ENCODE measurements at places on chromosomes 12 and 14. TPM values are rescaled to one million over a fixed set of nuclear protein-coding genes. Genes with fewer than 3 reads are reported as not detected.
A peak's percentile ranks its signal among the peaks of the same experiment; 100 is the strongest.

The CCDC184 gene
- total RNA-seq, result 3.6 TPM

The DHRS4L2 gene
- 19.3 TPM for total RNA-seq

The LPCAT3 gene
- total RNA-seq, result 106 TPM

The RNASE2 gene
- 16.8 TPM for total RNA-seq

The PCK2 gene
- 25.5 TPM for total RNA-seq

The MYF5 gene
- not detected for total RNA-seq

The CDKL1 gene
- total RNA-seq, result 8.1 TPM

The MIPOL1 gene
- total RNA-seq, result 6.9 TPM

The ZFHX2 gene
- 1.4 TPM for total RNA-seq

The SLC35E3 gene
- 12.7 TPM for total RNA-seq

The CIDEB gene
- 16.4 TPM for total RNA-seq

GRCh38 chr12:89756194-89756584 lies 47.6 kb upstream of the ATP2B1 start:
- no peak for DNase-seq

DNA sequence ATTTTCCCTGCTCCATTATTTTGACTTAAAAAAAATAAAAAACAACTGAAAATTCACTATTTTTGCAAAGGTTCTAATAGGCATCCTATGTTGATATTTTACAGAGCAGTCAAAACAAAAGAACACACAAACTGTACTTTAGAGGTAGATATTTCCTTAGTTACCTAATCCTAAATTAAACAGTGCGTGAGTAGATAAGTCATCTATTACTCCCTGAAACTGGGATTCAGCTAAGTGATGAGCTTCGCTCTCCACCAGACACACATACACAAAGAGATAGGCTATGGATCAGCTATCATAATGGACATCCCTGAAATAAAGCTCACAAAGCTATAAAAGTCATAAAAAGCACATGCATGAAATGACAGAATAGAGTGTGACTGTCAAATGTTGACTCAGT lies 398.7 kb downstream of the SOX5 start:
- no peak for DNase-seq

GRCh38 chr14:79111987-79112501 lies 941.9 kb downstream of the NRXN3 start:
- DNase-seq, result no peak

- no peak for DNase-seq
Measured at GRCh38 chr14:69153152-69153872, 393 bp upstream of the DCAF5 start.

GRCh38 chr14:90523544-90523943 lies 126.7 kb downstream of the CALM1 start:
- DNase-seq, result no peak

GRCh38 chr14:51202914-51203665 lies 37.0 kb upstream of the TMX1 start:
- no peak for DNase-seq

DNA sequence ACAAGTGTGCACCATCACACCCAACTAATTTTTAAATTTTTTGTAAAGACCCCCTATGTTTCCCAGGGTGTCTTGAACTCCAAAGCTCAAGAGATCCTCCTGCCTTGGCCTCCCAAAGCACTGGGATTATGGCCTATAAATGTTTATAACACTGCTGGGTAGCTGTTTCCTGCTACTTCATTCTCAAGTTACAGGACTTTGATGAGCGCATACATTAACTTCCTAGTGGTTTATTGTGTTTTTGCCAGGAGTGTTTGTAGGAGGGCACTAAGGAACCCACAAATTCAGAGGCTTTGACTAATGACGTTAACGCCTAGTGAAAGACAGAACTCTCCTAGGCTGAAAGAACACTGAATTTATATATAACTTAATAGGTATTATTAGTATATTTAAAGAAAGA lies 15.2 kb upstream of the NAA30 start:
- no peak for DNase-seq

DNA sequence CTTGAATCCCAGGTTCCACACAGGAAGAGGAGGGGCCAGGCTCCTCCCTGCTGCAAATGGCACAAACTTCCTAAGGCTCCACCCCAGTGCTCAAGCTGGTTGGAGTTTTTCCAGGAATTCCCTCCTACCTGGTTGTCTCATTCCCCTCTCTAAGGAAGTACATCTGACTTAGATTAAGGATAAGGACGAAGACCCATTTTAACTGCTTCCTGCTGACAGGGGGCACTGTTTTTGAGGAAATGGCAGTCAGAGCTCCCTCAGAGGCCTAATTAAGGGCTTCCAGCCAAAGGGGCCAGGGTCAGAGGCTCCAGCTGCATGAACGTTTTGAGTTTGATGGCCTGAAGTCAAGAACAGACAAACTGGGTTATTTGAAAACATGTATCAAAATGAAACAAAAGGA lies 1084.7 kb downstream of the SLC6A15 start:
- DNase-seq, result peak; percentile 76

GRCh38 chr12:54879150-54879549 lies 24.8 kb downstream of the MUCL1 start:
- DNase-seq, result no peak

DNA sequence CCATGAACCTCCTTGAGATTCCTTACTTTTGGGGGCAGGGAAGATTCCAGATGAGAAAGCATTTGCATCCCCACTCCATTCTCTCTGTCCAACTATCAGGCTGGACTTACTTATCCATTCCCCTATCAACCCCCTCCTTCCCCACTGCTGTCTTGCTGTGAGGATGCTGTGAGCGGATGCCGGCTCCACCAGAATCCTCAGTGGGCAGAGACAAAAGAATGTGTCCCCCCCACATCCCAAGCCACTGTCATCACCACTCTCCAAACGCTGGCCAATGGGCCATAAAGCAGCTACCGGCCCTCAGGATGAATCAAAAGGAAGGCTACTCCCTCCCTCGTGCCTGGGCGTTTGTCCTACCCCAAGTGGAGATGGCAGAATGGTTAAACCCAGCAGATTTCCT lies 173.0 kb upstream of the NTF3 start:
- DNase-seq, result no peak

- DNase-seq, result no peak
Measured at GRCh38 chr12:26264215-26264838, 69.0 kb downstream of the SSPN start.

- no peak for DNase-seq
Measured at GRCh38 chr14:104544362-104544961, 35.1 kb upstream of the C14orf180 start.

- no peak for DNase-seq
Measured at GRCh38 chr12:38783304-38783703, 122.1 kb downstream of the CPNE8 start.

- DNase-seq, result no peak
Measured at GRCh38 chr12:62604871-62605270, 138.2 kb downstream of the MON2 start.

DNA sequence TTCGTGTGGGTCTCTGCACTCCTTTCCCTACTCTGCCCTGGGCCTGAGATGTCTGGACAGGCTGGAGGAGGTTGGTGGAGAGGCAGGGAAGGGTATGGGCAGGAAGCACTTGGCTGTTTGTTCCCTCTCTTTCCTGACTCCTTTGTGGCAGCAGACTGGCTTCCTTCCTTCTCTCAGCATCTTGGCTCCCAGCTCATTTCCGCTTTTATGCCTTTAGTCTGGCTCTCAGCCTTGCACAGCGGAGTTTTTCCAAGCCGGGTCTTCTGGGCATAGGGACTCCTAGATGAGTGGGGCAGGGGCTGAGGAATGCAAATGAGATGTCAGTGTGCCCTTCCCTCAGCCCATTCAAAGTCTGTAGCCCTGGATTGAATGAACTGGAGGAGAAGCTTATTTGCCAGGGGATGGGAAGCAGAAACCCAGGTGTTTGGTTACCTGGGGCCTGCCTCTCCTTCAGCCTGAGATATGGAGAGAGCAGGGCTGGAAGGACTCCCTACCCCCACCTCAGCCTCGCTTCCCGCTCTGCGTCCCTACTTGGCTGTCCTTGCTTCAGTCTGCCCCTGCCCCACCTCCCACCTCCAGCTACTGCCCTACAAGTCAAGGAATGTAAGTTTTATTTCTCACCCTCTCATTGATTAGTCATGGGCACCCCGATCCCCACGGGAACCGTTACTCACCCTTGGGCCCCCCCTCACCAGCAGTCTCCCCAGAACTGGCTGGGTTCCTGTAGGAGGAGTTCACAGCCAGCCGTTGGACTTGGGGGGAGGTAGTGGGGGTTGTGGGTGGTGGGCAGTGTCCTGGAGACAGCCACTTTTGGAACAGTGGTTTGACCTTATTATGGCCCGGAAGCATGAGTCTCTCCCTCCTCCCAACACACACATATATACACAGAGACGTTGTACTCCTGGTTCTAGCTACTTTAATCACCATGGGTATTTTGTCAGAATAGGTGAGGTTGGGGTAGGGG lies 9.3 kb upstream of the ITGA5 start:
- no peak for DNase-seq

DNA sequence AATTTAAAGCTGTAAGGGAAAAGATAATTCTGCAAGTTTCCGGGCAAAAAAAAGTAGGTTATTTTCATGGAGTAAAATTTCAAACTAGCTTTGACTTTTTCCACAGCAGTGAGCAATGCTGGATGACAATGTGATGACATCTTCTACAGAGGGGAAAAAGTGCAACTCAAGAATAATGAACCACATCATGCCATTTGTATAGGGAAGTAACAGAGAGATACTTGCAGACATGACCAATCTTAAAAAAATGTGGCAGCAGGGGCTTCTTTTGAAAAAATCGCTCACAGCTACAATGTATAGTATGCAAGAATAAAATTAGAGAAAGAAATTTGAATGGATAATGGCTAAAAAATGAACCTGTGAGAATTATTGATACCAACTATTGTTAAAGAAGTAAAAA lies 115.5 kb downstream of the DHRS2 start:
- DNase-seq, result no peak

DNA sequence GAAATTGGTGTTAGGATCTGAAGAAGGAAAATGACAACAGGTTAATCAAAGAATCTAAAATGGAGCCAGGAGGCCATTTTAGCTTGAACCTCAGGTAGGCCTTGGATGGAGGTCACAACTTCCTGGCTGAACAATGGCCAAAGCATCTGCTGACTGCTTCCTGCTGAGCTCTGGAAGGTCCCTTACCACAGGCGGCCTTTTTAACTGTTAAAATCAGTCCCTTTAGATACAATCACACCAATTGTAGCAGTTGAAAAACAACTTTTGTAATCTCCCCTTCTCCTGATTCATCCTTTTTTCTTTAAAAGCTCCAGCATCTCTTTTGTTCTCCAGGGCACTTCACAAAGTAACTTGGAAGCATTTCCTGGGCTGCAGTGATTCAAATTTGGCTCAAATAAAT lies 388.8 kb downstream of the PDZRN4 start:
- no peak for DNase-seq

All from adrenal gland (tissue), 19 donors.